ENCODE measurements at places on chromosomes 2 and 18. TPM values are rescaled to one million over a fixed set of nuclear protein-coding genes. Genes with fewer than 3 reads are reported as not detected.

TMEM178A gene
- total RNA-seq = not detected

DNA sequence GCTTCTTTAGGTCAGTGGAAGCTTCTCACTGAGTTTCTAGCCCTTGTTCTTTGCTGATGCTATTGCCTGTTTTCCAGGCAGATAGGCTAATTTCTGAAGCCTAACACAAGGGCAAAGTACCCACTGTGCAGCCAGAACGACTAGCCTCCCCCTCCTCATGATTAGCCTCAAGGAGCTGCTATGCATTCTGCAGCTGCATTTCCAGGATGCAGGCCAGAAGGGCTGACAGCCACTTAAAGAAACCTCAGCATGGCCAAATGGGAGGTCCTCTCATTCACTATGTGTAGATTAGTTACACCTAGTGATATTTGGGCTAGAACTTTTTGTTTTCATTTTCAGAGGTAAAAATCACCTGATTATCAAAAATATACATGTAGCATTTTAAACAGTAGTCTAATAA, 216.0 kb downstream of the RAD51AP2 start:
- DNase-seq = no peak

- DNase-seq = no peak
Measured at GRCh38 chr2:100900156-100900795, 80.3 kb downstream of the NPAS2 start.

CRYBA2 gene
- total RNA-seq = not detected

DNA sequence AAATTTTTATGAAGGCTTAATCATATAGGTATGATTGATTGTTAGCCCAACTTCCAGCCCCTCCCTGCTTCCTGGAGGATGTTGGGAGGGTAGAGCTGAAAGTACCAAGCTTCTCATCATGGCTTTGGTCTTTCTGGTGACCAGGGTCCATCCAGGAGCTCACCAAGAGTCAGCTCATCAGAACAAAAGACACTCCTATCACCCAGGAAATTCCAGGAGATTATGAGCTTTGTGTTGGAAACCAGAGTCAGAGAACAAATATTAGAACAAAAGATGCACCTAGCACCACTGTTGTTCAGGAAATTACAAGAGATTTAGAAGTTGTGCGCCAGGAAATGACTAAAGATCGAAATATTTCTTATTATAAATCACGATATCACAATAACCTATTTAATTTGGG, 119.9 kb upstream of the THUMPD2 start:
- DNase-seq = no peak

TPRKB gene
- 36.0 TPM for total RNA-seq

GRCh38 chr2:63326473-63326872, 261.8 kb downstream of the WDPCP start:
- DNase-seq = no peak
